ENCODE measurements at places on chromosomes 2 and 18. TPM values are rescaled to one million over a fixed set of nuclear protein-coding genes. Genes with fewer than 3 reads are reported as not detected.

COBLL1 gene
- 9.5 TPM for total RNA-seq

DNA sequence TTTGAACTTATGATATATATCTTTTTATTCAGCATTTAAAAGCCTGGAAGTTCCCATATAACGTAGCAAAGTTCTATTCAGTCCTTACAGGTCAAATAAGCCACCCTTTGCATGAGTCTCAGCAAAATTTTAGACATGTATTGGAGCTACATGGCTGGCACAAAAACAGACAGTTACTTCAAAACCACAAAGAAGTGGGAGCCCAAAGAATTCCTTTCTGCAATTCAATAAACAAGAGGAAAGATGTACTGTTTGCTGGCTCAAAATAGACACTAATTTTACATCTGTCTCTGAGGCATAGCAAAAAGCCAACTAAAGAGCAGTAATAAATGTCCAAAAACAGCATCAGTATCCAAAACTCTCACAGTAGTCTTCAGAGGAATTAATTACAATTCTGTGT is 87.0 kb downstream of the ZEB2 start:
- no peak for DNase-seq

DNA sequence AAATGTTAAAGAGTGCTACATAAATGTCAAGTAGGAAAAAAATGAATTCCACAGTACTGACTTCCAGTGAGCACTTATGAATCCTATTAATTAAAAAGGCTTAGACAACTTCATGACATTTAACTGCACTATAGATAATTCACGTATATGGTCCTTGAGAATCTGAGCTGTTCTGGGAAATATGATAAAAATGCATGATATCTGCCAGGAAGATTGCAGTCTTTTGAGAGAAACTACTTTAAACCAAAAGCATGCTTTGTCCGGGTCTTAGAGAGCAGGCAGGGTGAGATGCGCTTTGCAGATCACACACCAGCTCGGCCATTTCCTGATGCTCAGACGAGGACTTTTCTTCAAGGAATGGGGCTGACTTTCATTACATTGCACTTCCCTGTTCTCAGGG is 42.6 kb downstream of the CMPK2 start:
- DNase-seq, result no peak

DNA sequence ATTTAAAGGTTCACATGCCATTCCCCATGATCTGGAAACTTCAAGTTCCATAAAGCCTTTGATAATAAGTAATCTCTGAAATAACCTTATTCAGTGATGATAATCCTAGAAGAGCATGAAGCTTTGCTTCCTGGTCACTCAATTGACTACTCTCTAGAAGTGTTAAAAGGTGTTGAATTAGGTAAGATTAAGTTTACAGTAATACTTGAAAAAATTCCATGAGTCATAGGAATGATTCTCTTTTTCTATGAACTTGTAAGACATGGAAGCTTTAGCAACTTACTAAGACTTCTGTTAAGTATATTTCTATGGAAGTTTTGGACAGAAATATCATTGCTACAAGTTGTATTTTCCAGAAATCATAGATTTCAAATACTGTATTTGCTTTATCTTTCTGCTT is 100.6 kb downstream of the MYO1B start:
- no peak for DNase-seq

DNA sequence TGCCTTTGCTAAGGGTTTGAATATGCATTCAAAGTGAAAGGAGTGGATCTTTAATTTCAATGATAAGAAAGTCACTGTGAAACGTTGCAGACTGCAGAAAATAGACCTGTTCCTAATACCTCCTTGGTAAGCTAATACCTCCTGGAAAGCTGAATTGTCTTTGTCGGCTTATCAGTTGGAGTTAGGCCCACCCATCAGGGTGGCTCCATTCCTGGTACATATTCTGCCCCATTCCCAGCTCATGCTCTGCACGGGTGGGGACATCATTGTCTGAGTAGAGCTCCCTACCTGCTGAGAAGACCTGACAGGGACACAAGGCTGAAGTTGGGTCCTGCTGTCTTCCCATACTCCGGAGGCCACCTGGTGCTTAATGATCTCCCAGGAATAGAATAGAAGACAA is 203.3 kb downstream of the EN1 start:
- DNase-seq, result no peak

DNA sequence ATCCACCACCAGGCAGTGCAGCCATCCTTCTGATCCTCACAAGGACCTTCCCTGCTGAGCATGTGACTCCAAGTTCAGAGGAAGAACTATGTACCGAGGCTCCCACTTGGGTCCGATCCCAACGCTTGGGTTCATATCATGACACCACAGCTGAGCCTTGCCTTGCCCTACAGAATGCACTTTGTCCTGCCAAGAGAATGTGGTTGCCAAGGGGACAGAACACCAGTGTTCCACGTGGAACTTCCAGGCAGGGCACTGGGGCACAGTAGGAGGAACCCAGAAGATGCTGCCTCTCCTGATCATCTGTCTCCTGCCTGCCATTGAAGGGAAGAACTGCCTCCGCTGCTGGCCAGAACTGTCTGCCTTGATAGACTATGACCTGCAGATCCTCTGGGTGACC is at the start of gene TEX51:
Gene TEX51 (plus strand): TSS at position 255 of the 400 bp plus-strand sequence. CDS start 29 bp downstream, at position 284.
- DNase-seq, result no peak

DNA sequence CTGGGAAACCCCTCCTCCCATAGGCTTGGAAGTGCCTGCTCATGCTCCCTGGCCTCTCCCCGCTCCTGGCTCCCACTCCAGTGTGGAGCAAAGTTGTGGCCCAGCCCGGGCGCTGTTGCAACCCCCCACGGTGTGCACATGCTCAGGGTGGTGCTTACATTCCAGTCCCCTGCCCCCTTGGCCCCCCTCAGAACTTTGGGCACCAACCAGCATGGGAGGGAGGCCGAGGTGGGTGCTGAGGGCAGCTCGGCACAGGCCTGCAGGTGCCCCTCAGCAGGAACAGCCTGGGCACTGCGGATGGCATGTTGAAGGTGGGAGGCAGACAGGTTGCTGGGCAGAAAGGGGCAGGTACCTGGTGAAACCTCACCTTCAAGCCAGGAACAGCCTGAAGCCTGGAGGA is 125.3 kb downstream of the ARHGAP28 start:
- no peak for DNase-seq

DNA sequence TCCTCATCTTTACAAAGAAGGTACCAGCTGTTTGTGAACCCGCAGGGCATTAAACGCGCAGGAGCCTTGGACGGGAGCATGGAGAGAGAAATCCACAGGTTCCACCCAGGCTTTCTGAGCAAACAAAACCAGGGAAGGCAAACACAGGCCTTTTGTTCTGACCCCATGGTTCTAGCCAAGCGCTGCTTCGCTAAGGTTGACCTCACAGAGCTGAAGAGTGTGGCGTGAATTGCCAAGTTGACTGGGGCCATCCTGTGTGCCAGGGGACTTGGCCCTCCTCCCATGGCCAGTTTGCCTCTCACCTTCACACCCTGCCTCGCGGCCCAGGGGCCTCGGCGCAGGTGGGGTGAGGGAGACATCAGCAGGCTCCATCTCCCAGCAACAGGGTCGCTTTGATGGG is 74.1 kb downstream of the VAPA start:
- DNase-seq, result no peak

GRCh38 chr2:42693688-42694479 is 70.1 kb downstream of the OXER1 start:
- DNase-seq, result no peak

- no peak for DNase-seq
These were observed 153.6 kb upstream of the ZNF804A start for GRCh38 chr2:184444623-184445223.

DNA sequence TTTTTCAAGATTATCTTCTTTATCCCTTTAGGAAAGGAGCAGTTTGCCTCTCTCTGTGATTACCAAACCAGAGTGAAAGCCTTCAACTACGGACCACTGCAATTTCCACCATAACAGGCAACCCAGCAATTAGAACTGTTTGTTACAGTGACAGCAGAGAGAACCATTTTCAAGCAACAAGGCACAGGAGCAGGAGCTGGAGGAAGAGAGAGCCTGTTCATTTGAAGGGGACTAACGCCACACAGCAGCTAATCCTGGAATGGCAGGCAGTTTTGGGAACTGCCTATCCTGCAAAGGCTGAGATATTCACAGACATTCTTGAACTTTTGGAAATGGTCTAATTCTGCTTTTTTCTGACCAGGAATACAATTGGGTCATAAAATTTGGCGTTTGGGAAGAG is 1541.9 kb upstream of the PIK3C3 start:
- DNase-seq, result no peak

ASPRV1 gene
- total RNA-seq, result 8.1 TPM

CNPPD1 gene
- total RNA-seq, result 3.1 TPM

PRKAG3 gene
- total RNA-seq, result not detected

GRCh38 chr18:49360582-49360981 is 99.9 kb downstream of the DYM start:
- no peak for DNase-seq

DNA sequence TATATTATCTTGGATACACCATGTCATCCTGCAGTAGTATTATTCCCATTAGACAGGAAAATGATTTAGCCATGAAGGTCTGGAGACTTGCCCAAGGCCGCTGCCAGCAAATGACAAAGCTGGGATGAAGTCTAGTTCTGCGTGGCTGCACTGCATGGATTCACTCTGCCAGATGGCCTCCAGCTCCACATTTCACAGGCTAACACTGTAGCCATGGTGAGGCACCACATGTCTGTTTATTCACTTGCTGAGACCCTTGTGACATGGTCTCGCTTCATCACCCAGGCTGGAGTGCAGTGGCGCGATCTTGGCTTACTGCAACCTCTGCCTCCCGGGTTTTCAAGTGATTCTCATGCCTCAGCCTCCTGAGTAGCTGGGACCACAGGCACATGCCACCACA is 31.5 kb upstream of the SCG2 start:
- DNase-seq, result no peak

GRCh38 chr2:144402251-144402650 is 117.7 kb downstream of the ZEB2 start:
- DNase-seq, result no peak

DNA sequence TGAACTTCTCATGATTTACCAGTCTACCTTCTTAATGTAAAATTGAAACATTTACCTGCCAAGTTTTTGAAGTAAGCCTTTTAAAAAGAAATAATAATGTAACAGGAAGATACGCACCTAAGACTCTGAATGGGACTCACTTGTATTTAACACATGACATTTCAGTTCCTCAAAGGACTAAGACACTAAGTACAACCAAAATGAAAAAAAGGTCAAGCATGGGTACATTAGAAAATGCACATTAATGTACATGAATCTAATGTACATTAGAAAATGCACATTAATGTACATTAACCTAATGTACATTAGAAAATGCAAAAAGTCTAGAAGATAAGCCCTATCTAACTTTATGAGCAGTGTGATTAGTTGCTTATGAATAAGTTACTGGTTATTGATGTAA is 69.3 kb upstream of the FZD5 start:
- DNase-seq, result no peak

- DNase-seq, result no peak
These were observed 253.3 kb upstream of the OSR1 start for GRCh38 chr2:19611491-19612332.

DNA sequence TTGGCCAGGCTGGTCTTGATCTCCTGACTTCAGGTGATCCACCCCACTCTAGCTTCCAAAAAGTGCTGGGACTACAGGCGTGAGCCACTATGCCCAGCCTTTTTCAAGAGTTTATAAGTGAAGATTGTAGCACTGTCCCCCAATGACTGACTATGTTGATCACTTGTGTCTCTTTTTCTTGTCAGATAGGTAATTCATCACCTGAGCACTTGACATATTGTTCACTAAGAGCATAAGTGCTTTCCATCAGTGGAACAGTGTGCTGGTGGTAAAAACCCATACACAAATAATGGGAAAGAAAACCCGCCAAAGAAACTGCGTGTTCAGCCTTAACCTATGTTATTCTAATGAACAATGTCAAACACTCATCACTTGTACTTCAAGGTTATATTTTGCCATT is 414.4 kb upstream of the CDH7 start:
- no peak for DNase-seq

Data from uterus (tissue), 4 donors.